ENCODE measurements at places on chromosomes 2 and 18.

GRCh38 chr2:100580367-100581276 is 17.8 kb downstream of the PDCL3 start:
- DNase-seq, result no peak

DNA sequence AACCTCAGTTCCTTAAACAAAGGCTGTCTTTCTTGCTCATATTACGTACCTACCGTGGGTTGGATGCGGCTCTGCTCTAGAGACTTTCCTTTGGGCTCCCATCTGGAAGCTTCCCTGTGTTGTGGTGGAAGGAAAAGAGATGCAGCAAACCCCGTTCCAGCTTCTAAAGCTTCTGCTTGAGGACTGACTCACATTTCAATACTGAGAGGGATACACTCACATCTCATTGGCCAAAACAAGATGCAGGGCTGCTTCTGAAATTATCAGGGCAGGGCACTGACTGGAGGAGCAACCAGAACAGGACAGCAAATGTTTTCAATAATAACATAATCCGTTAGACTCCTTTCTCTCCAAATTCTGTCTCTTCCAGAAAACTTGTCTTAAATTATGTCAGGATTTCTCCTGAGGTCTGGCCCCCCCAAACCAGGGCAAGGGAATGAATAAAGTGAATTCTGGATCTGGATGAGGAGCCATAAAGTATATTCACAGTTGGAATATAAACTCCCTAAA is 4.5 kb upstream of the MYO5B start:
- DNase-seq, result no peak

DNA sequence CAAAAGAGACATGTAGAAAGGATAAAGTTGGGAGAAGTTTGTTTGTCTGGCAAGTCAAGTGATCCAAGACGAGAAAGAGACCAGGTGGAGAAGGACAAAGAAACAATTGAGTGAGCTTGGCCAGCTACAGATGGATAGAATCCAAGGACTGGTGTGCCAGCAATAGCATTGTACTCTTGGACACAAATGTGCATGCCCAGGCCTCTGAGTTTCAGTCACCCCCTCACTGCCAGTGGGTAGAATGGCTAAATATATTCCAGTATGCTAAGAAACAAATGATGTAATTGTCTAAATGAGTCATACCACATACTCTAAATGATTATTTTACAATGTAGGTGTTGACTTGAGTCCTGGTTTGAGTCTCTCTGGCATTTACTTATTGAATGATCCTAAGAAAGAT is 881.3 kb downstream of the LRRTM4 start:
- no peak for DNase-seq

DNA sequence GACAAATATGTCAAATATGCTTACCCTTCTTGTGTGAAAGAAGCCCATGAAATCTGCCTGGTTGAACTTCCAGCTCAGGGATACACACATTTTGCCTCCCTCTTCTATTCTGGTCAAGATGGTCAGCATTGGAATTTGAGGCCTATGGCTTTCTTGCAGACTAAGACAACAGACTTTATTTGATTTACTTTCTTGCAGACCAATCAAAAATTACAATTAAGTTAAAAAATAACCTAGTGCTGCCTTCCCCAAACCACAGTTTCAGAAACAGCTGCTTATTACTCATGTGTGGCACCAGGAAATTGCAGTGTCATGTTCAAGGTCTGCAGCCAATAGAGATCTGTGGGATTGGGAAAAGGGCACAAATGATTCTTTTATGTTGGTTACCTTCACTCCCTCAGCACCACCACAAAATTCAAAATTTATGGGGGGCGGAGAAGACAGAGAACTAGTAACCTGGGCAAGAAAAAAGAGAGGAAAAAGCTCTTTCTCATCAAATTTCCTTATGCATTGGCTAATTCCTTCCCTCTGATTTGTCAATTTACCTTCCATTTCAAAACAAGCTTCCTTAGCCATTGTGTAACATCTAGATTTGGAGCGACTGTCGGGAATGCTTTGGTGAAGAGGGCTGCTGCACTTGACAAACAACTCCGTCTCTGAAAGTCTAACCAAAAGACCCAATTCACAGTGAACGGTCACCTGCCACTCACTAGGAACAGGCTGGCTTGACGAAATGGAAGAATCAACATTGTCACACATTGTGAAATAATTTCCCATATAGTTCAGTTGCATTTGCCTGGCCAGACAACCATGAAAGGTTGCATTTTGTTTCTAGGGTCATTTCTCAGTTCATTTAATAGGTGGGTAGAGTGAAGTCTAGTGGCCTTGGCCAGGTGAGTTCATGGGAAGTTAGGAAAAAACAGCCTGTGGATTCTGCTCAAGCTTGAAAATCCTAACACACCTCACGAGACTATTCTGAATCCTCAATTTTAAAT is 100.4 kb upstream of the FZD5 start:
- no peak for DNase-seq

DNA sequence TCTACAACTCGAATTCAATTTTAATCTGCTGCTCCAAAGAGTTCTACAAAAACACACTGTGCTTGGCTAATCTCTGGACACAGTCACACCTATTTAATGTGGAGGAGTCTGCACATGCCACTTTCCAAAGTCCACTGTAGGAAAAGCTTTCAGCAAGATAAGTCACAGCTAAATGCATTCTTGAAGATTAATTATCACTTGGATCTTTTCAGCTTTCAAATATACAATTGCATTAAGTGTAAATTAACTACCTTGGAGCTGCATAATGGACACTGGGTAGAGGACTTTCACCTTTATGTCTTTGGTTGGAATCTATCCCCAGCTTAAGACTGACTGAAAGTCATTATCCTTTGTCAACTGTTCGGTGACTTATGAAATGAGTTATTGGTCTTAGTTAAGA is 565.1 kb downstream of the PIK3C3 start:
- DNase-seq, result no peak

DNA sequence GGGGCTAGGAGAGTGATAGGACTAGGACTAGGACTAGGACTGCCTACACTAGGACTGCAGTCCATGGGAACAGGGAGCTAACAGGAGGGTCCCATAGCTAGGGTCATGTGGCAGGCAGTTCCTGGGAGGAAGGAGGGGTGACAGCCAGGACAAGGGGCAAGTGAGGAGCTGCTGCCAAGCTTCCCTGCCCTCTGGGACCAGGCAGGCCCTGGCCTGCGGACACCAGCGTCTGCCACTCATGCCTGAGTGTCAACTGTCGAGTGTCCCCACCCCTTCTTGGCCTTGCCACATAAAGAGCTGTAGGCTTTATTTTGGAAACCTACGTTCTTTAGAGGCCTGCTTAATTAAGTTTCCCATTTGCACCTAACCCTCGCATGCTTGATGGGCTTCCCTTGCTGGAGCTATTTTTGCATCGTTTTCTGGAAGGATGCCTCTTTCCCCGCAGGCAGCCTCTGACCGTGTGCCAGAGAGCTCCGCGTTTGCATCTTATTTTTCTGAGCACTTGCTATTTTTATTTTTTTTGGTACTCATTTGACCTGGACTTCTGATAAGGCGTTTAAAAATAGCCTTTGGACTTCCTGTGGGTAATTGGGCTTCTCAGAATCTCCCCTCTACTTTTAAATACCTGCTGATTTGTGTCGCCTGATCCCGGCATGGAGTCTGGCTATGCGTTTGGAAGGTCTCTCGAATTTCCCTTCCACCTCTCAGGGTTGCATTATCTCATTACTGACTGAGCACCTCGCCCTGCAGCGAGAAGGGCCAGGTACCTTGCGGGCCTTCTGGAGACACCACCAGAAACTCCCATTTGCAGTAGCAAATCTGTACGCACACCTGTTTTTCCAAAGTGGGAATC is 66.4 kb downstream of the SH3RF3 start:
- no peak for DNase-seq

GRCh38 chr2:33062665-33063250 is 116.0 kb downstream of the LTBP1 start:
- no peak for DNase-seq

DNA sequence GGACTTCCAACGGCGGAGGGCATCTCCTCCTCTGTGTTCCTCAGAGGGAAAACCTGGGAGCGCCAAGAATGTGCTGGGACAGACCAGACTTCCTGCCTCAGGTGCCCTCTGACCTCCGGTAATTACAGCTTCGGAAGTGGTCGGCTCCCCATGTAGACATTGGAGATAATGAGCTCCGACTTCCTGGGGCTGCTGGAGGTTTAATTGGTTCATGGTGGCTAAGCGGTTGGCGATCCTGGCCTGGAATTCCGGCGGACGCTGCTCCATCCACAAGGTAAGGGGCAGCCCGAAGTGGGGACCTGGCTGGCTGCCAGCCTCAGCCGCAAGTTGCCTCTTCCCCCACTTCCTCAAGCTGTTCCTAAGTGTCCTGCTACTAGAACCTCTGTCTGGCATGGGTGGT is 83.2 kb upstream of the EPC2 start:
- no peak for DNase-seq

GRCh38 chr2:43269074-43269572 is 42.7 kb upstream of the ZFP36L2 start:
- no peak for DNase-seq

GRCh38 chr2:105371810-105372209 is 27.0 kb downstream of the FHL2 start:
- no peak for DNase-seq

DNA sequence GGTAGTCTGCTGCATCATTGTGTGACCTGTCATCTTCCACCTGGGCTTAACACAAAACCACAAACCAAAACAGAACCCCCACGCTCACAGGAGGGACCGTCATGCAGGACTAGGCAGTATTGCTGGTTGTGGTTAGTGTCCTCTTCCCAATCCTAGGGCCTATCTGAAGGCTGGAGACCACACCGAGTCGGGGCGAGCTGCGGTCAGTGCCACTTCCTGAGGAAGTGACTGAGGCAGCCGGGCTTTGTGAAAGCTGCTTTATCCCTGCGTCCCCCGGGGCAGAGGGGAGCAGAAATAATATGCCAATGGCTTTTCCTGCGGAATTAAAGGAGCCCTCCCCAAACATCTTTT is 22.9 kb downstream of the ZNF532 start:
- no peak for DNase-seq

DNA sequence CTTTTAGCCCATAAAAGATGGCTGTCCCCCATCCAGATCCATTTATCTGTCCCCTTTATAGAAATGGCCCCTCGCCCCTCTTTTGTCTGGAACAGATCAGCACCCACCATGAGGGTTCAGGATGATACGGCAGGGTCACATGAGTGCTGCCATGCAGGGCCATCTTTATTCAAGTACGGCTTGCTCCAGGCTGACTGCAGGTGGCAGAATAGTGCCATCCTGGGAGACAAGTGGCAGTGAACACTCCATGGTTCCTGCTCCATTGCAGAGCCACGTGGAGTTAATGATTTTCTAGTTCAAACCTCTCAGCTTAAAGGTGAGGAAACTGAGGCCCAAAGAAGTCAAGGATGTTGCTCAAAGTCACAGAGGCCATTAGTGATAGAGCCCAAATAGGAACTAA is 180.6 kb downstream of the CLIP4 start:
- DNase-seq, result no peak

DNA sequence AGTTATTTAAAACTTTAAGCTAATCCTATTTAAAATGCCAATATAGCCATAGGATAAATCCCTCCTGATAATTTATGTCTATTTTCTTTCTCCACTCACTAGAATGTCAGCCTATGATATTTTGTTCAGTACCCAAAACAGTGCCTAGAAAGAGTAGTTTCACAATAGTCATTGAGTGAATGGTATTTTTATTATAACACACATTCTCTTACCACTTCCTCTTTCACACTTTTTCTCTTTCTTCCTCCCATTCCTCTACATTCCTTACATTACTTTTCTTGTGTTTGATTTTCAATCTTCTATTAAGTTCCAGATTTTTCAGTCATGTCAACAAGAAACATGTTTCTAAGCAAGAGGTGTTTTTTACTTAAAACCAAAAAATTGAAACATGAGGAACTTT is 327.6 kb upstream of the UBE2E3 start:
- DNase-seq, result no peak

- no peak for DNase-seq
These were observed 17.0 kb downstream of the CYP27A1 start for GRCh38 chr2:218798767-218799504.

GRCh38 chr18:48962252-48962993 is 11.7 kb upstream of the SMAD7 start:
- no peak for DNase-seq

GRCh38 chr2:122390406-122390805 is 635.0 kb downstream of the TSN start:
- no peak for DNase-seq

- DNase-seq, result no peak
These were observed 56.1 kb downstream of the RHBDD1 start for GRCh38 chr2:226891780-226892590.

DNA sequence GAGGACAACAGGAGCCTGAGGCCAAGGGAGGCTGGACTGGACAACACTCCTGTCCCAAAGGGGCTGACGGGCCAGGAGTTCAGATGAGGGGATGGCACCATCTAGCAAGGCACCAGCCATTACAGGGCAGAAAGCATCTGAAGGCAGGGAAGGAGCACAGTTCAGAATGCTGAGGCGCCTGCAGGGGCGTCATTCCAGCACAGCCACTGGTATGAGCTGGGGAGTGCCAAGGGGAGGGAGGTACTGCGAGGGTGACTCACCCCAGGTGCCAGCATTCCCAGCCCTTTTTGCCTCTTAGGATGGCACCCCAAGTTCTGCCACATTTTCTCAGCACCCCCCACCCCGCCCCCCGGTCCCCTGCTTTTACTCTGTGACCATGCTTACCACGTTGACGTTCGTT is 129.8 kb upstream of the EPAS1 start:
- no peak for DNase-seq

DNA sequence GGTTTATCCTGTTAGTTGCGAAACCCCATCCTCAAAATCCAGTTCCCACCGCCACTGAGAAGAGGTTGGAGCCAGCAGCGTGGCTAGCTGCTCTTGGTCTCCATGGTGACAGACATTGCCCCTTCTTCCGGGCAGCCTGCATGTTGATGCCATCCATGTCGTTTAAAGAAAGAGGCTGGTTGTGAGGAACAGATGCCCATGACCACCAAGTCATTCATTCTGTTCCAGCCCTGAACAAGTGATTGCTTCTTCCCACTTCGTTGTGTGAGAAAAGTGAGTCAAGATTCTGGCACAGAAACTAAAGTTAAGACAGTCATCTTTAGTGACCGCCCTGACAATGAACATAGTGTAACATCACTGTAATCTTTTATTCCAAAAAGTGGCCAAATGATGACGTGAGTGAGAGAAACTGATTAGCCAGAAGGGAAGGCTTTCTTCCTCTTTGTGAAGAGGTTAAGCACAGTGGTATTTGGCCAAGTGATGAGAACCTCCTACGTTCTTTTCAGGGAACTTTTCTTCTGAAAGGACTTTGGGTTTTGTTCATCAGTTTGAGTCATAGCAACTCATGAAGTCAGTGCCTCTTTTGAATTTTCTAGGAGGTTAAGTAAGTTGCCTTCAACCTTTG is 272.5 kb downstream of the GALR1 start:
- DNase-seq, result no peak

- DNase-seq, result no peak
These were observed 202.1 kb downstream of the SH3RF3 start for GRCh38 chr2:109331081-109331480.

DNA sequence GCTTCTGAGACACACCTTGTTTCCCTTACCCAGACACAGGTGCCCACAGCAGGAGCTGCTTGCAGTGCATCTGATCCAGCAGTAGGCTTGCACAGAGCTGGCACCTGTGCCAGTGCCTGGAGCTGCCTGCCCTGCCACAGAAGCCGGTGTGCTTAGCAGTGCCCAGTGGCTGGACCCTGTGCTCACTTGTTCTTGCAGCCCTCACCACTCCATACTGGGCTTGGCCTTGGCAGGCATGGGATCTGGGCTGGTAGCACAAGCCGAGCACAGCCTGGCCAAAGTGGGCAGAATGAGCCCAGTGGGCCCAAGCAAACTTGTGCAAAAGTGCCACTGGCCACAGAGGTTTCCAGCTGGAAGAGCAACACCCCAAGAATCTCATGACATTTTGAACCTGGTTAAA is 1950.4 kb downstream of the SUCLG1 start:
- no peak for DNase-seq

- no peak for DNase-seq
These were observed 9.9 kb downstream of the SLC66A2 start for GRCh38 chr18:79941473-79942119.
